ENCODE measurements at places on chromosomes 3 and 15.

- no peak for DNase-seq
Measured at GRCh38 chr3:37240170-37240945, 66.0 kb upstream of the LRRFIP2 start.

DNA sequence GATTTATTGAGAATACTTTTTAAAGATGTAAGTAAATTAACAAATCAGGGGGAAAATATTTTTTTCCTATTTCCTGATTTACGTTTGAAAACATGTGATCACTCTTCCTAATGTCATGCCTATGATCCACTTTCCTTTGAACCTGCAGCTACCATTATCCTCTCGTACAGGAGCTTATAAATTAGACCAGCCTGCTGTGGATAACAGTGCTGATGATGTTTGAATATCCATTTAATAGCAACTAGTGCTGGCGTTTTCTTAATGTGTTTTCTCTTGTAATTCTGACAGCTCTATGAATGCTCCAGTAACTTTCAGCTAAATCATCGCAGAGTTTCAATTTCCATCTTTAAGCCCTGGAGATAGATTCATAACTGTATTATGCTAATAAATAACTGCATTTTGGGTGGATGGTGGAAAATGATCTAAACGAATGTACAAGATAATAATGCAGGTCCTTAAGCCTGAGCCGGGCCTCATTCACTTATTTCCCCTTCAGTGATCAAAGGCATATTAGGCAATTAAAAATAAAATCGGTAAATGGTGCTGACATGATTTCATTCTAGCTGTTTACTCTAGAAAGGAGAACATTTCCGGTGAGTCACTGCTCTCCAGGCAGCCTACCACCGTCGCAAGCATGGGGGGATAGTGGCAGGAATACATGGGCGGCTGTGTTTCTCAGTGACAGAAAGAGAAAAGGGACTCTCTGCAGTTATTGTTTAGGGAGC is 58.5 kb upstream of the SLC24A5 start:
- no peak for DNase-seq

DNA sequence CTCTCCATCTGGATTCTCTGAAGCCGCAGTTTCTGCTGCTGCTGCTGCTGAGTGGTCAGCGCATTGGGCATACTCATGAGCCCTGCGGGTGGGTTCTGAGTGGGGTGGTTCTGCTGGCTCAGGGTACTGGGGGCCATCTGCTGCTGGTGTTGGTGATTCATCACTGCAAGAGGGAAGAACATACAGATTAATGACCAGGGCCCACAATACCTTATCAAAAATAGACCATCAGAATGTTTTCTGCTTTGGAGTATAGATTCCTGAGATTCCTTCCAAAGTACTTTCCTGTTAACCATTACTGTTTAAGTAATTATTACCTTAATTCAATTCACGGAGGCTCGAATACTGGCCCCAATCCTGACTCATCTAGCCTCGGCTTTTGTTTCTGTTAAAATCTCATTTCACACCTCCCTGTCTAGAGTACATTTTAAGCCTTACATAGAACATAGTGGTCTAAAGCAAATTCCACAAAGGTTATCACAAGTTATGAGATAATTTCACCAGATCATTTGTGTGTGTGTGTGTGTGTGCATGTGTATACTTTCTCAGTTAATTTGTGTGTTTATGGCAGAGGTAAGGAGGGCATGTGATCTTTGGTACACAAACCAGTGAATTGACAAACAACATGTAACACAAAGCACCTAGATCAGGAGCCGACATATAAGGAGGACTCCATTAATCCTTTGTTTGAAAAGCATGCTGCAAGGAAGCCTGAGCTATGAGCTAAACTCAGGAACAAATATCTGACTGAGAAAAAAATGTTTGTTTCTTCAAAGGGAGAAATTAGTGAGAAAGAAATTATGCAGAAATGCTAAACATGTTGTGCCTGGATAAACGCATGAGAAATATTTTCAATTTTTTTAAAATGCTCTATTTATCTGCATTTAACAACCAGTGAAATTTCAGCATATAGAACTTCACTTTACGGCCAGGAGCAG is 68.1 kb downstream of the TM4SF4 start:
- no peak for DNase-seq

DNA sequence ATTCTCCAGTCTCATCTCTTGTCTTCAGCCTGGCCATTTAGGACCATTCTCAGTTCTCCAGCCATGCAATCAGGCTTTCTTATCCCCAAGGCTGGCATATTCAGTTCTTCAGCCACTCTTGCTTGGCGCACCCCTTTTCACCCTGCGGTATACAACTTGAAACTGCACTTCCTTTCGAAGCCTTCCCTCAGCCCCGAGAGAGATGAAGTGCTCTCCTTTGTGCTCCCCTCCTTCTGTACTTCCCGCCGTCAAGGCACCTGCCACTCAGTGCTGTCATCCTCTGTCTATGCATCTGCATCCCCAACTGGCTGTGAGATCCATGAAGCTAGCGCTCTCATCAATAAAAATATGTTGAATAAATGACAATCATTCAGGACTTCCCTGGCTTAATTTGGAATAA is 45.7 kb downstream of the MORC1 start:
- DNase-seq = no peak

GRCh38 chr3:16801698-16802097 is 83.1 kb upstream of the PLCL2 start:
- no peak for DNase-seq

DNA sequence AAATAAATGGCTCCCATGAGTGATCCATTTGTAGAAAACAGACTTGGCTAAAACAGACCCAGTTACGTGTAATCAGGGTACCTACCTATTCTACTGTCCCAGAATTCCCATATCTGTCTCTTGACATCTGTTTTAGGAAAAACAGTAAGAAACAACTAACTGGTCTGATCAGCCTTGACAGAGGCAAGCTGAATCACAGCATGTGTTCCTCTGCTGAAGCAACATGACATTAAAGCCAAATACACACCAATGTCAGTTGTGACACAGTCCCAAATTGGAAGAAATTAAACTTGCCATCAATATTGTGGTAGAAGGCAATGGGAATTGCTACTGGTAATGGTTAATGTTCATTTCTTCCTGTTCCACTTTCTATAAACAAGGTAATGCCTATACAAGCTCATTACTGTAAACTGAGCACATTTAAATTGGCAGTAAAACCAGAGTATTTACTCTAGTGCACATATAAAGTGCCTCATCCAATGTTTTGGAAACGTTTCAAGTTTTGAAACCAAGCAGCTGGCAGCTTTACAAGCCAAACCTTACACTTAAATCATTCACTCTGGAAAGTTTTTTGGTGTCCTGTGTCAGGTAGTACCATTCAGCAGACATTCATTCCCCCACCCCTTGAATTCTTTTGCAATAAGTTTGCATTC is 27.0 kb downstream of the ALDH1A2 start:
- no peak for DNase-seq

GRCh38 chr3:38646630-38647029 is 2.9 kb downstream of the SCN5A start:
- no peak for DNase-seq

DNA sequence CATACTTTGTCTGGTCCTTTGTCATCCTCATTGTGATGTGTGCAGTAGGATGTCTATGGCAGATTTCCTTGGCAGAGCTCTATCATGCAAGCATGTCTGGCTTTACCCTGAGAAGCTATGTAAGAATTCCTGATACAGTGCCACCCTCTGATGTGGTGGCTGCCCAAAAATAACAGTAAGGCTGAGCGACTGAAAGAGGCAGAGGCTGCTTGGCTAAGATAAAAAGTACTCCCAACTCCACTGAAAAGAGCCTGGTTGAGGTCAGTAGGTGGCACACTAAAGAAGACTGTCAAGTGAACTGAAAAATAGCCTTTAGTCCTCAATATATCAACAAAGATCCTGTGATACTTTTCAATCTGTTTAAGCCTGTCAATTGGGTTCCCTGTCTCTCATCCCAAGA is 31.7 kb downstream of the BTLA start:
- no peak for DNase-seq
